ENCODE measurements at places on chromosomes 2 and 18.

- no peak for DNase-seq
Measured at GRCh38 chr18:57811477-57812125, 8.5 kb upstream of the ATP8B1 start.

DNA sequence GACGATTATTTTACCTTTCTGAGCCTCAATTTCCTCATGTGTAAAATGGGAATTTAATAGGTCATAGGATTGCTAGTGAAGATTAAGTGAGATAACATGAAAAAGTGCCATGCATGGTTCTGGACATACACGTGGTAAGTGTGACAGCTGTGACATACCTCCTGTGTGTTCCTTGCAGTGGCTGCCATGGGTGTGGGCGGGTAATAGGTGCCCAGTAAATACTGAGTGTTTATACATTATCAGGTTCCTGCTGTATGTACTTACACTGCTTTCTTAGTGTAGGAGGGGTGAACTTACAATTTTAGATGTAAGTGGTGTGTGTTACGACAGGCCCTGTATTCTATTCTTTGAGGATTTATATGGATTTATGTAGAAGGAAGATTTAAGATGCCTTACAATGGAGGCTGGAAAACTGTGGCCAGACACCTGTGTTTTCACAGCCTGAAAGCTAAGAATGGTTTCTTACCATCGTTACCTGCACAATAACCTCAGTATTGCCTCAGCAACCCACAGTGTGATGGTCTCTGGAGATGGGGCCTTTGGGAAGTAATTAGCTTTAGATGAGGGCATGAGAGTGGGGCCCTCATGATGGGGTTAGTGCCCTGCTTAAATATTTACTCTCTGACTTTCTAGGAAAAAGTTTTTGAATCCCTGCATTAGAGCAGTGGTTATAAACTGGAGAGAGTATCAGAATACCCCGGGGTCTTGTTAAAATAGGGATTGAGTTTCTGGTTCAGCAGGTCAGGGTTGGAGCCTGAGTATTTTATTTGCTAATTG is 78.1 kb downstream of the ASAP2 start:
- DNase-seq: no peak

DNA sequence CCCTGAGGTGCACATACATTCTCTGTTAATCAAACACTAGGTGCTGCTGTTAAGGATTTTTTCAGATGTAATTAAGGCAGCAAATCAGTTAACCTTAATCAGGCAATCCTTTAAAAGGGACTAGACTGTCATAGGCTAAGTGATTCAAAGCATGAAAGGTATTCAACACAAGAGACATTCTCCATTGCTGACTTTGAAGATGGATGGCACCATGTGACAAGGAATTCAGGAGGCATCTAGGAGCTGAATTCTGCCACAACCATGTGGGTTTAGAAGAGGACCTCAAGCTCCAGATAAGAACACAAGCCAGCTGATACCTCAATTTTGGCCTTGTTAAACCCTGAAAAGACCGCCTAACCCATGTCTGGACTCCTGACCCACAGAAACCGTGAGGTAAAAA is 84.0 kb downstream of the SMAD2 start:
- no peak for DNase-seq

DNA sequence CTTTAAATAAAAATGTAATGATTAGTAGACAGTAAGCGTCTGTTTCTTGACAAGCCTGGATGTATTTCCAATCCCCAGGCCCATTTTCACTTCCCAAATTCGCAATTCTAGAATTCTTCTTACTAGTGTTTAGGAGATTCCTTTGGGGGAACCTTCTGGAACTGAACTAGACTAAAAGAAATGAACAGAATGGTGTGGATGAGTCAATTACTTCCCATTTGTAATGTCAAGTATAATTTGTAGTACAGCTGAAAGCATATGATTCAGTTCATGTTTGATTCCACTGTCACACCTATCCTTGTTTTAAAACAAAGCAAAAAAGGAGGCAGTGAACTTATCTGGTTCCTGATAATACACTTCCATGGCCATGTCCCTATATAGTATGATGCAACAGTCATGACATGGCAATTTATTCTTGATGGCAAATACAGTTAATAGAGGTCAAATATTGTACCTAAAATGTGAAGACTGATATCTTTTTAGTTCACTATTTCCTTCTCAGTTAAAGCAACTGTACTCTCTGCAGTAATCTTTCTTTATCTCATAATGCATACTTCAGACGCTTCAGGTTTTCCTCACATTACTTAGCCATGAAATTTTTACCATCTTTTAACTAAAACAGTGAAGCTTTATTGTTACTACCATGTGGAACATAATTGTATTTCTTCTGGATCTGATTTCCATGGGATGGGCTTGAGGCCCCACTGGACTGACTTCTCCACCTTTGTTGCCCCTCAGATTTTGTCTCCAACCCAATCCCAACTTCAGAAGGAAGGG is 2.0 kb downstream of the IDH1 start:
- DNase-seq: no peak

- no peak for DNase-seq
Measured at GRCh38 chr2:71896385-71897136, 251.1 kb downstream of the CYP26B1 start.

GRCh38 chr2:179335732-179336131 is 71.1 kb upstream of the SESTD1 start:
- no peak for DNase-seq

DNA sequence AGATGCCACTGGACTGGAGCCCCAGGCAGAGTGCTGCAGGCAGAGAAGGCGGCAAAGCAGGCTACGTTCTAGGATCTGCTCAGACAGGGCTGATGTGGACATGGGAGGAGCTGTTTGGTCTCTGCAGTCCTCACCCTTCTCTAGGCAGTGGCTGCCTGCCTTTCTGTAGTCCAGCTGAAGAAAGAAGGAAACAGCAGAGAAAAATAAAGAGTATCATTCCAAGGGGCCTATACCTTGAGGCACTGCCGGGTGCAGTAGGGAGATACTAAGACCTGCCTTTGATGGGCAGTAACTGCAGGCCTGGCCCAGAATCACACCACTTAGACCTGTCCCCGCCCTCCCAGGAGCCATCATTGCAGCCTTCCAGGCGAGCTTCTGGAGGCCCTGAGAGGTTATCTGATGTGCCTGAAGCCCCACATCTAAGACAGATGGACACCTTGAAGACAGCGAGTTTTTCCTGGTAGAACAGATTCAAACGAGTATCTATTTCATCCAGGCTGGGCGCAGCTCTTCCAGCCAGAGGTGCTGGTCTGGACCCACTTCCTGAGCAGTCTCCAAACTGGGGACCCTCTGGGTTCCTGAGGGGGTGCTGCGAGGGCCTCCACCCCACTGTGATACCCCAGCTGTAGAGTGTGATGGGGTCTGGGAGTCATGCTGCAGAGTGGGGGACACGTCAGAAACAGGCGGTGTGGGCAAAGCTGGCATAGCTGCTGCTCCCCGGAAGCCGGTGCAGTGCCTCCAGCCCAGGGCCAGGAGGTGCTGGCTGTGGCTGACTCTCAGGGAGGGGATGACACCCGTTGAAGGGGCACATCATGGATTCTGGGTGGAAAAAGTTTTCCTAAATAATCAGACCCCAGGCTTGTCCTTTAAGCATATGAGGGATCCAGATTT is 87.3 kb upstream of the OTOS start:
- no peak for DNase-seq

- no peak for DNase-seq
Measured at GRCh38 chr2:149143734-149144133, 105.2 kb downstream of the LYPD6B start.

GRCh38 chr2:136916131-136916530 is 150.8 kb downstream of the THSD7B start:
- DNase-seq: no peak

- DNase-seq: no peak
Measured at GRCh38 chr2:15802657-15803542, 137.4 kb upstream of the MYCN start.

DNA sequence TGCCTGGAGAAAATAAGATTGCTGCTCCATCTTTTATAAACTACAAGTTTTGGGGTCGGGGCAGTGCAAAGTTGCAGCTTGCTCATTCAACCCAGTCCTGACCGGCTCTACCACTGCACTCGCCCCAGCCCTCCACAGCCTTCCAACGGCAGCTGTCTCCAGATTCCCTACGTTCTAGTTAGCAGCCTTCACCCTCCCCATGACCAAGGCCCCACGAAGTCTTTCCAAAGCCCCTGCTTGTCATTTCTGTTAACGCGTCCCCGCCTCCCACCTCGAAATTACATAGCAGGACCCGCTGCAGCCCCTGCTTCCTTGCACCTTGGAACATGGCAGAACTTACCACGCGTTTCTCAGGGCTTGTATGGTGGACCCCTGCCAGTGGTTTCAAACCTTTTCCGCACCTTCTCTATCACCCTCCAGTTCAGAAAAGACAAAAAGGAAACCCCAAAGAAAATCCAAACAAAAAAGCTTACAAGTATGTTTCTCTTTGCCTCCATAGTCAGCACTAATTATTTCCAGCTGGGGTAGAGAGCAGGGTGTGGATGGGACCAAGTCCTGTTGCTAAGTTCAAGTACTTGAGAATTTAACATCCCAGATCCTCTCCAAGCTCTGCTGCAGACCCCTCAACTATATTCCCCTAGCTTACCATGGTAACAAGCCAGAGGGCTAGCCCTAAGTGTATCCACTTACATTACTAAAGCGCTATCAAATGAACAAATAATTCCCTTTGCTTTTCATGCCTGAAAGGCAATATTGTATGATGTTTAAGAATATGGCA is 161.5 kb downstream of the TGIF1 start:
- no peak for DNase-seq

DNA sequence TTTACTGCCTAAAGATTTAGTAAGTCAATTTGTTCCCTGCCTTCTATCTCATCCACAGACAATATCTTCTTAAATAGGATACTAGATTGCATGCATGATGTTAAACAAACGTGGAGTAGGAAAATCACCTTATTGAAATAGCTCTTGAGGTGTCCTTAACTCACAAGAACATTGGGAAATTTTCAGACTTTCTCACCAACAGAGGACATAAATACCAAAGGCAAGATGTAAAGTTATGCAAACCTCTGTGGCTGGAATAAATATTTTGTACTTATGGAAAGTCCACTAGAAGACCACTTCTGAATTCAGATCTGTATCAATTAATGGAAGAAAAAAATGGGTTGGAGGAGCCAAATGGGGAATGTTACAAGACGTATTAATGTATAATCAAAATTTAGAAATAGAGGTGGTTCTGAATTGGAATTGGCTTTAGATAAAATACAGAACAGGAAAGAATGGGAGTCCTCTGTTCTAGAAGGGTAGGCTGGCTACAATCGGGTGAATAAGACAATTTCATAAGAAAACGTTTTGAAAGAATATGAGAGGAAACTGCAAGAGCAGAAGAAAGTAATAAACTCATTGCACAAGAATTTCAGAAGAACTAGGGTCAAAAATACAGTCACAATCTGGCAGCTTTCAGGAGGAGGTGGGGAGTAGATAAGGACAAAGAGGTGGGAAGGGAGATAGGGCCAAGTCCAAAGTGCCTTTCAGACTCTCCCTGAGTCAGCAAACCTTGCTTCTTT is 69.3 kb upstream of the FN1 start:
- no peak for DNase-seq

DNA sequence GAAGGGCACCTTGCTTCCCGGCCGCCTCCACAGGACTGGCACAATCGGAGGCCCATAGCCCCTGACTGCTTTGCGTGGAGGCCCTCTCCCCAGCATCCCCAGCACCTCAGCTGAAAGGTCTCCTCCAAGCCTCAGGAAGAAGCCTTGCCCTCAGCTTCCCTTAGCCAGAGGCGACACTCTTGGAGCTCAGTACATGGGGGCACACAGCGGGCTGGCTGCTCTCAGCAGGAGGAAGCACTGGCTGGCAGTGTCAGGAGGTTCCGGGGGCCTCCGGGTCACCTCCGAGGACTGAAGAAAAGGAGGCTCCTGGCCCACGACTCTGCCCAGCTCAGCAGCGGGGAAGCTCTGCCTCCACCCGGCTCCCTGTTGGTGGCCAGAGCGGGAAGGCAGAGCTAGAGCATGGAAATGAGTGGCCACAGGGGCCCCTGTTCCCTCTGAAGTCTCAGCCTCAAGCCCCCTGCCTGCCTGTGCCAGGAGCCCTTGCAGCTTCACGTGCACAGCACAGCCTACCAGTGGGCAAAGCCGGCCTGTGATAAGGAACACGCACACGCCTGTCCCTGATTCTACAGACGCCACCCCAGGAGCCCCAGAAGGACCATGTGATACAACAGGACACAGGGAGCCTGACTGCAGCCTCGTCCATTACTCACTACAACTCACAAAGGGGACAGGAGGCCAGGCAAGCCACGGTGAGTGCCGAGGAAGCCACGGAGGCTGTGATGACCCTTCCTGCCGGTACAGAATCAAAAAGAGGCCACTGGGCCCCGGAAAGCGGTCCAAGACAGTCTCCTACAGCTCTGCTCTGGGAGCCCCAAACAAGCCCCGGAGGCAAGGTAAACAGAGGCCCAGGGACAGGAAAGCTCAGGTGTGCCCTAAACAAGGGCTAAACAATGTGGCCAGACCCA is 15.5 kb downstream of the HDAC4 start:
- DNase-seq: no peak

DNA sequence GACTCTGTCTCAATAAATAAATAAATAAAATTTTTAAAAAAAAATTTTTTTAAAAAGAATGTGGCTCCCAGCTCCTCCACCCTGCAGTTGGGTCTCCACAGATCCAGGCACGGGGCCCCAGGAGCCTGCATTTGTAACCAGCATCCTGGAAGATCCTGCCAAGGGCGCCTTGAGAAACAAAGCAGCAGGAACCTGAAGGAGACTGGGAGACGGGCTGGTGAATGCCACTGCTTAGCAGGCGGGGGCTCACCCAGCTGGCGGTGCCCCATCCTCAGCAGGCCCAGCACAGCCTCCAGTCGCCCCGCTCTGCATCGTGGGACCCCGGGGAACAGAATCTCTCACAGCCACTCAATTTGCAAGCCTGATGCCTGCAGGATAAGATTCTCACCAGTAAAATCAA is 187.5 kb upstream of the SALL3 start:
- no peak for DNase-seq

GRCh38 chr2:222000326-222000725 is 298.5 kb downstream of the PAX3 start:
- no peak for DNase-seq
